ENCODE measurements at places on chromosomes 5 and 9.
A peak's percentile ranks its signal among the peaks of the same experiment; 100 is the strongest.

DNA sequence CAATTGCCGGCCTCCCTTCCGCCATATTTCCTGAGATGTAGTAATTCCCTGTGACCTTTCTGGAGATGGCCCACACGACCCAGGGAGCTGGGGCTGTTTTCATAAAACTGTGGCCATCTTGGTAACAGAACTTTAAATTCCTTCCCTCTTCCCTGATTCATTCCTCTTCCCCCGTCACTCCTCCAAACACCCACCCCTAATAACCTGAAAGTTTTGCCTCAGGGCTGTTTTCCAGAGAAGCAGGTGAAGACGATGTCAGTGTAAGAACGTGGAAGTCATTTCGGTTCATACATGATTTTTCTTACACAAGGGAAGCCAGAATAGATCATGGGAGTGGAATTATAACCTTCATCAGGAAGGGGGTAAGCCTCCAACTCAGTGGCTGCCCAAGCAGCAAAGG is 40.6 kb upstream of the ANKH start:
- DNase-seq = no peak

DNA sequence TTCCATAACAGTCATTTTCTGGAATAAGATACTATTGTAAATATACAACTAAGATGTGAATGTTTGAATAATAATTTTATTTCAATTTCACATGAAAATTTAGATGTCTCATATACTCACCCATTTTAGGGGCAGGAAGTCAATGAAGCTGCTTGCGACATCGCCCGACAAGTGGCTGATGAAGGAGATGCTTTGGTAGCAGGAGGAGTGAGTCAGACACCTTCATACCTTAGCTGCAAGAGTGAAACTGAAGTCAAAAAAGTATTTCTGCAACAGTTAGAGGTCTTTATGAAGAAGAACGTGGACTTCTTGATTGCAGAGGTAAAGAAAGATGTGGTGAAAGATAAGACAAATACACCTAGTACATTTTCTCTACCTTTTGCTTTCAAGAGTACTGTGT is 8.6 kb downstream of the BHMT start:
- no peak for DNase-seq

DNA sequence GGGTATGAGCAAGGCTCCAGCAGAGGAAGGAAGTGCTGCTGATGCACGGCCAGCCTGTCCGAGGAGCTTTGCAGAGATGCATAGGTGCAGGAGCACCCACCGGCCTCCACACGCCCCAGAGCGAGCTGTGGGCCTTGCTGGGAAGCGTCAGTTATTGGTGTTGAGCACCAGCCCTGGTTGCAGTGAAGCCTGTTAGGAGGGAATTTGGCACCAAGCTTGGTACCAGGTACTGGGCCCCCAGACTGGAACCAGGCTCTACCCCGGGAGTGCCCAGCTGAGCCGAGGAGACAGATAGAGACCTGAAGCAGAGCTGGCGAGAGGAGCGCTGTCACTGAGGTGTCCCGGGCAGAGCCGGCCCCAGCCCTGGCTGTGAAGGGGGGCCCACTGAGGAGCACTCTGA is 5.2 kb downstream of the TCF7 start:
- DNase-seq = no peak

DNA sequence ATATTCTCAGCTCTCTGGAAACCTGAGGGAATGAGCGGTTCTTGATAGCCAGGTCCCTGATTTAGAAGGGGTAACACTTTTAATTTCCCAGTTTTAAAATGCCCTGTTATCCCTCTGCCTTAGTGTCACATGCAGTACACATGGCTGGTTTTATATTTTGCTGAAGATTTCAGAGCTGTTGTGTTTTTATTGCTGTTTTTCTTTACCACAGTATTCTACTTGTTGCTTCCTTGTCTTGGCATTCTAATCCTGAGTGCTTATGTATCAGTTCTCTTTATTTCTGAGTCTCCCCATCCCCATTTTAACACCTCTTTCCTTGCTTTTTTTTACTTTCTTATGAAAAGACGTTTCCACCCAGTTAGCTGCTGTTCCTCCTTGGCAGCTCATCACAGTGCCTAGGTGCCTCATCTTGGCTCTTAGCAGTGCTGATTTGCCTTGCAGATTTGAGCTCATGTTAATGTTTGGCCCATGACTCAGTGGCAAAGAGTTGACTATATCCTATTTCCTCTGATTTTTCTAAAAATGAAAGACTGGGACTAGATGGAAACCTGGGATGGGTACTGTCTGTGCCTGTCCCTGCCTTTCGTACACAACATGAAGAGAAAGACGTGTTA is 3.7 kb downstream of the MTRR start:
- DNase-seq = no peak

DNA sequence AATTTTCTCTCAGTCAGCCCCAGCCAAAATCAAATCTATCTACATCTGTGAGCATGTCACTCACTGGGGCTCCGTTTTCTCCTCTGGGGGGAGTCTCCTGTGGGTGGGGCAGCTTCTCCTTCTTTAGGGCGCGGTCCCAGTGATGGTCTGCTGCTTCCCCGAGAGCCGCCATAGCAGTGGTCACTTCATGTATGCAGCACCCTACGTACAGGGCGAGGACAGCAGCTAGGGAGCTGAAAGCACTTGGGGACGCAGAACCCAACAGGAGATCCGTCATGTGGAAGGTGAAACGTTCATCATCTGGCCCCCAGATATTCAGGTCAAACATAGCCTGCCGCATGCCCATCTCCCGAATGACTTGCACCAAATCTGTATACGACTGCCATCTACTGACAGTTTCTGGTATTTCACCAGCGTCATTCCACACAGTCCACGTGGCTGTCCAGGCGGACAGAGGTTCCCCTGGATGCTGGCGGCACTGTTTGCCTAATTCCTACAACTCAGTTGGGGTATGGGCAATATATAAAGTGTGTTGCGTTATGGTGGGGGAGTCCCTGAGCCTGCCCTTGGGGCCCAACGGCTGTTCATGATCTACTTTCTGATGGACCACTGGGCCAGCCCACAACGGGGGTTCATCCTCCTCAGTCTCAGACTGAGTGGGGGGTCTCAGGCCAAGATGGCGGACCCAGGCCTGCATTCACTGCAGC is 795.0 kb downstream of the EFNA5 start:
- no peak for DNase-seq

DNA sequence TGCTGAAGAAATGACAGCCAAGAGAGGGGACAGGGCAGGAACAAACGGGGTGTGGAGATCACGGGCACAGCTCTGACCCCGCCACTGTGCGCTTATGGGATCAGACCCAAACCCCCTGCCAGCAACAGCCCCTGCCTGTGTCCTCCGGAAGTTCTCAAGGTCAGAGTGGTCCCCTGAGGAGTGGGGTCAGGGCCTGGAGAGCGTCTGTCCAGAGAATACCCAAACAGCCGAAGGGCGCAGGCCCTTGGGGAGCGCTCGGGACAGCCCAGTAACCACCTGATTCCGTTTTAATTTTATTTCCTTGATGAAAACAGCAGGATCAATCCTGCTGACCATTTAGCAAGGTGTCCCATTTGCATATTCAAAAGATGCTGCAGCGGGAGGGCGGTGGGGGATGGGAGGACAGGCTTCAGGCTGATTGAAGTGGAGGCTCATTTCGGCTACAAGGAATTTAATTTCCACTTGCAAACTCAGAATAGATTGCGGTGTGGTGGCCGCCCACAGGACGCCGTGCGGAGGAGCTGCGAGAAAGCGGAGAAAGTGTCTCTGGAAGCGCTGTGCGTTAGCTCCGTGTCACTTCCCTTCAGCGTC is 32.6 kb upstream of the TMEM250 start:
- DNase-seq = no peak

DNA sequence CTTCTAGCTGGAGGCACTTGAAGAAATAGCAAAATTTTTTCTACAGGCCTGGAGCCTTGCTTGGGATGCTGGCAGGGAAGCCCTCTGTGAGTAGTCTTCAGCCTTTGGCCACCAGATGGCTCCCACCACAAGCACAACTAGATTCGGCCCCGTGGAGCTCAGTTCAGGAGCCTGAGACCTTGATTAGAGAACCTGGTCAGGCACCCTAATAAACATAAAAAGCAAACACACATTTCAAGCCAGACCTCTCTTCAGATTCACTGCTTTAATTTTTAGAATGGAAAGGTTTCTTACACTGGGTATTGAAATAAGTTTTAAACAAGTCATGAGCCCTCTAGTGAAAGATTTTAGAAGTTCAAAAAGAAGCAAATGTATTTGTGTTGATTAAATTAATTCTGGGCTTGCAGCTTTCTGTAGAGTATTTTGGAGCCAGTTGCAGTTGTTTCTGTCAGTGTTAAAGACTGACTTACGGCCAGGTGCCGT is 41.4 kb downstream of the GLRX start:
- peak; percentile 58 for DNase-seq

- no peak for DNase-seq
Observed at GRCh38 chr9:9970514-9970913, 642.3 kb downstream of the PTPRD start.

- peak; percentile 15 for DNase-seq
Observed at GRCh38 chr9:121075251-121076036, 689 bp downstream of the CNTRL start.

- DNase-seq = no peak
Observed at GRCh38 chr5:146744068-146744745, 134.3 kb downstream of the PPP2R2B start.

- DNase-seq = no peak
Observed at GRCh38 chr9:5195463-5195862, 10.0 kb upstream of the INSL6 start.

GRCh38 chr9:100308965-100309564 is 43.7 kb downstream of the TEX10 start:
- DNase-seq = no peak

DNA sequence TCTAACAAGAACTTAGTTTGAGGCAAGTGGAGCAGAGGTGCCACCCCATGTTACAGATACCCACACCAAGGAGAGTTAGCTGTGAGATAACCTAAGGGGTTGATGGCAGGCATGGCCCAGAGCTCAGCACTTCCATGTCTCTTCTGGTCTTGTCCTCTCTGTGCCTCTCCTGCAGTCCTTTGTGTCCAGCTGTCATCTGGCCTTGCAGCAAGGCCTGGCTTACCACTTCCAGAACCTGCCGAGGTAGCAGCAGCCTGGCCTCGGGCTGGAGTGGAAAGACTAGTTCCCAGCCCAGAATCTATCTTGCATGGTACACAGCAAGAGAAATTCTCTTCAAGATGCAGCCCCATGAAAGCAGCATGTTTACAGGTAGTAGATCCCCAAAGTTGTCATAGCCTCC is 41.5 kb downstream of the PIP5K1B start:
- no peak for DNase-seq

DNA sequence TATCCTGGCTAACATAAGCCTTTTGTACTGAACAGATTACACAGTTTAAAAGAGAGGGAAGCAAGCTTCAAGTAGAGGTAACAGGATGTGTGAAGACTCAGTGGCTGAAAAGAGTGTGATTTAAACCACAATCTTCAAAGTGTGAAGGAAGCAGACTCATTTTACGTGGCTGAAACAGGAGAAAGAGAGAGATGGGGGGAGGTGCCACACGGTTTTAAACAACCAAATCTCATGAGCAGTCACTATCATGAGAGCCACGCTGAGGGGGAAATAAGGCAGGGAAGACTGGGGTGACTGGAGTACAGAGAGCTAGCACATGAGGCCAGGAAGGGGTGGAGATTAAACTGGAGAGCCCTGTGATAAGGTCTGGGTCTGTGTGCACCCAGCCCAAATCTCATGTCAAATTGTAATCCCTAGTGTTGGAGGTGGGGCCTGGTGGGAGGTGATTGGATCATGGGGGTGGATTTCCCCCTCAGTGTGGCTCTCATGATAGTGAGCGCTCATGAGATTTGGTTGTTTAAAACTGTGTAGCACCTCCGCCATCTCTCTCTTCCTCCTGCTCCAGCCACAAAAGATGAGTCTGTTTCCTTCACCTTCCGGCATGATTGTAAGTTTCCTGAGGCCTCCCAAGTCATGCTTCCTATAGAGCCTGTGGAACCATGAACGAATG is 318.6 kb upstream of the CD180 start:
- no peak for DNase-seq

- no peak for DNase-seq
Observed at GRCh38 chr5:84113246-84114105, 271.2 kb downstream of the EDIL3 start.

GRCh38 chr9:107587191-107587963 is 97.8 kb upstream of the KLF4 start:
- no peak for DNase-seq

DNA sequence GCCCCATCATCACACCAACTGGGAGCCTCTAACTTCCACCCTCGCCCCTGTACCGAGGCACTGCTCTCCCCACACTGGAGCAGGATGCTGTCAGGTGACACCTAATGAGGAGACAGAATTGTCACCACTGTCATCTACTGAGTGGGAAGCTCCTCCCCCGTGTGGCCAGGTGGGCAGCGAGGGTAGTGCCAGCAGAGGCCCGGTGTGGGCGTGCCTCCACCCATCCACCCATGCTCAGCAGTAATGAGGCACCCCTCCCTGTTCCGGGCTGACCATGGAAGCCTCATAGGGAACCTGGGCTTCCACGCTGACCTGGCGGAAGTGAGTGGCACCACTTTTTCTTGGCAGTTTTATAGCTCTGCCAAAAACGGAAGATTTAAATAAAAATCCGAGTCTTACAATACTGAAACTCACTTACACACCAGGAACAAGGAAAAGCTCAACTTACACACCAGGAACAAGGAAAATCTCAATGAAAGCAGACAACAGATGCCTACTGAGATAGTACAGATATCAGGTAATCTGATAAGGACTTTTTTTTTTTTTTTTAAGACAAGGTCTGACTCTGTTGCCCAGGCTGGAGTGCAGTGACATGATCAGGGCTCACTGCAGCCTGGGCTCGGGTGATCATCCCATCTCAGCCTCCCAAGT is 30.6 kb upstream of the ASS1 start:
- DNase-seq = no peak
